Stimulated activated CD4-positive, alpha-beta T cell treated with anti-CD3 and anti-CD28 coated beads, Interleukin-1b, Interleukin-23, amount 100 ng/mL, for 4 hours (primary cell): ENCODE measurements at places on chromosomes 7 and 10.

DNA sequence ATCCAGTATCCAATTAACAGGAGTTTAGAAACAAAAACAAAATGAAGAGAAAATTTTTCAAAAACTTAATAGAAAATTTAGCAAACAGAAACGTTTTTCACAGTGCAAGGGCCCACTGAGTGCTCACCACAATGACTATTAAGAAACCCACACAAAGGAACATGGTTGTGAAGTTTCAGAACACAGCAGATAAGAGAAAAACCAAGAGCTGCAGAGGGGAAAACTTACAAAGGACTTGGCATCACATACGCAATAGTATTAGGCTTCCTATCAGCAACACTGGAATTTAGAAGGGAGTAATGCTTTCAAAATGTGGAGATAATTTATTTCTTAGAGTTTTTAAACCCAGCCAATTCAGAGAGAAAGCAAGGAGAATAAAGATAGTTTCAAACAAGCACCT, 1.7 kb upstream of the C7orf25 start:
- no peak for DNase-seq

- no peak for DNase-seq
Observed at GRCh38 chr10:47090042-47090441, 178.8 kb downstream of the PTPN20 start.

- no peak for DNase-seq
Observed at GRCh38 chr10:86375204-86375603, 8.6 kb upstream of the GRID1 start.

- no peak for DNase-seq
Observed at GRCh38 chr10:60353519-60354258, 36.0 kb downstream of the ANK3 start.

DNA sequence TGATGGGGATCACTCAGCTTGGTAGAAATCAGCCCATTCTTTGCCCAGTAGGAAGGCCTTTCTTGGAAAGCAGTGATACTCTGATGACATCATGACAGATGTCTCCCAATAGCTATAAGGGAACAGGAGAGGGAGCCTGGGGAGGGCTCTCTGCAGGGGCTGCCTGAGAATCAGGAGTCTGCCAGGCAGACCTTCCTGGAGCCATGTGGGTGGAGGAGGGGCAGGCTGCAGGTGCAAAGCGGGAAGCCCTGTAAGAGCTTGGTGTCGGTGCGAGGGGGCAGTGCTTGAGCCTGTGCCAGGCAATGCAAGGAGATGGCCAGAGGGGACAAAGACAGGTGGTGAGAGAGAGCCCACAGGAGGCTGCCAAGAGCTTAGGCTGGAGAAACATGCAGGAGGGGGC, 5.0 kb upstream of the TNS3 start:
- no peak for DNase-seq

DNA sequence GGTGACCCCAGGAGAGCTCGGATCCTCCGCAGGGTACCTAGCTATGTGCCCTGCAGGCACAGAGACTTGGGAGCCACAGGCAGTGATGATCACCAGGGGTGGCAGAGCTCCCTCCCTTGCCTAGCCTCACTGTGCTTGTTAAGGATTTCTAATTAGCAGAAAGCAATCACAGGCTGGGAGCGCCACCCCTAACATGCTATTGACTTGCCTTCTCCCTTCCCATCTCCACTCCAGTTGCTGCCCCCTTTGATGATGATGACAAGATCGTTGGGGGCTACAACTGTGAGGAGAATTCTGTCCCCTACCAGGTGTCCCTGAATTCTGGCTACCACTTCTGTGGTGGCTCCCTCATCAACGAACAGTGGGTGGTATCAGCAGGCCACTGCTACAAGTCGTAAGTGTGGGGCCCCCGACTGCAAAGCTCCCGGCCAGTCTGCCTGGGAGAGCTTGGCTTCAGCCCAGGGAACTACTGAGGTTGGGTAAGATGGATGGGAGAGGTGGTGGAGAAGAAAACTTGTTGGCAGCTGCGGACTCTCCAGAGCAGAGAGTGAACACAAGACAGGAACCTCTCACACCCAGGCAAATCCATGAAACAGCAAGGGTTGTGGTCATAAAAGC, 1.2 kb downstream of the PRSS1 start:
- DNase-seq = no peak

- DNase-seq = no peak
Observed at GRCh38 chr10:126302826-126303665, 85.2 kb downstream of the ADAM12 start.

DNA sequence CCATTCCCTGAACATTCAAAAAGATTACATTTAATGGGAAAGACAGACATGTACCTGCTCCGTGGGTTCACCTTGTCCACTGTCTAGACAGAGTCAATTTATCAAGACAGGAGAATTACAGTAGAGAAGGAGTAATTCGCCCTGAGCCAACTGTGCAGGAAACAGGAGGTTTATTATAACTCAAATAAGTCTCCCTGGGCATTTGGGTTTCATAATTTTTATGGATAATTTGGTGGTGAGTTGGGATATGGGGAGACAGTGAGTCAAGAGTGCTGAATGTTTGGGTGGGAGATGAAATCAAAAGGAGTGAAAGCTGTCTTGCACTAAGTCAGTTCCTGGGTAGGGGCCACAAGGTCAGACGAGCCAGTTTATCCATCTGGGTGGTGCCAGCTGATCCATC, 165.9 kb upstream of the NAMPT start:
- DNase-seq = no peak

DNA sequence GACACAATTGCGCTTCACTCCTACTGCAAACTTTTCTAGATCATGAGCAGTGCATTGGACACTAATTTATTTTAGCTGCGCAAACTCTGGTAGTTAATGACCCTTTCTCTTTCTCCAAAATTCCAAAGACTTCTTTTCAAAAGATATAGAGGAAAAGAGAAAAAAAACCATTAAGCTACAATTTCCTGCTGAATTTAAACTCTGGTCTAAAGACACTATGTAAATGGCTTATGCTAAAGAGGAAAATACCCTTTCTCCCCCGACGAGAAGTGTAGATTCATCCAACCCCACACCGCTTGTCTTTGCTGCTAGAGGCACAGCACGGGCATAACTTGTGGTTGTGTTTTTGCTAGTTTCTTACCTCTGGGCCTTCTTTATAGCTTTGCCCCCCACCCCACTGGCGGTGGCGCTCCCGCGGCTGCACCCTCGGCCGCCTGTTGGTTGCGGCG, 84.1 kb downstream of the SNX10 start:
- DNase-seq = no peak

DNA sequence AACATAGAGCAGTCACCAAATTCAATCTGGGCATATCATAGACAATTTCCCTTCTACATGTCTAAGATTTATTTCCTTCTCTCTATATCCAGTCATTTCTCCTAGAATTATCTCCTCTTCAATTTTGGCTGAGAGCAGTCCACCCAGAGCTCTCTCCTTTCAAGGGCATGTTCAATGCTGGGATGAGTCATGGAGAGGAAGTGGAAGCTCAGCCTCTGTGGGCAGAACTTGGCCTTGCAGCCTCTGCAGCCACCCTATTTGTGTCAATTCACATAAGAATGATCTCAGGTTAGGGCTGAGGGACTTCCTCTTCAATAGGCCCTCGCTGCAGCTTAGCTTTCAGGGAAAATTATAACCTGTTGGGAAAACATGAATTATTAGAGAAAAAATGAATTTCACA, 560.8 kb downstream of the POM121L12 start:
- no peak for DNase-seq

DNA sequence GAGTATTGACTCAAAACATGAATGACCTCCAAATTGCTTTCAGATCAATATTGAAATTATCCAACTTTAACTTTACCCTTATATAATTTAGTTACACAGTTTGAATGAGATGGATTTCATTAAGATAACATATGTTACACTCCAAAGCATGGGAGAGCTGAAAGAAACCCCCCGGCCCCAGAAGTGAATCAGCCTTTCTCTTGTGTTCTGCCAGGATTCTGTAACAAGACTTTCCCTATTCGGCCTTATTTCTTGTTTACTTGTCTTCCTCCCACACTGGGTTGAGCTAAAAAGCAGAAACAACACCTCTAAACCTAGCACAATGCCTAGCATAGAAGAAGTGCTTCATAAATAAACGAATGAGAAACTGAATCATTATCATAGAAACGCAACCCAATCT, 224.8 kb downstream of the ADAM12 start:
- DNase-seq = no peak

DNA sequence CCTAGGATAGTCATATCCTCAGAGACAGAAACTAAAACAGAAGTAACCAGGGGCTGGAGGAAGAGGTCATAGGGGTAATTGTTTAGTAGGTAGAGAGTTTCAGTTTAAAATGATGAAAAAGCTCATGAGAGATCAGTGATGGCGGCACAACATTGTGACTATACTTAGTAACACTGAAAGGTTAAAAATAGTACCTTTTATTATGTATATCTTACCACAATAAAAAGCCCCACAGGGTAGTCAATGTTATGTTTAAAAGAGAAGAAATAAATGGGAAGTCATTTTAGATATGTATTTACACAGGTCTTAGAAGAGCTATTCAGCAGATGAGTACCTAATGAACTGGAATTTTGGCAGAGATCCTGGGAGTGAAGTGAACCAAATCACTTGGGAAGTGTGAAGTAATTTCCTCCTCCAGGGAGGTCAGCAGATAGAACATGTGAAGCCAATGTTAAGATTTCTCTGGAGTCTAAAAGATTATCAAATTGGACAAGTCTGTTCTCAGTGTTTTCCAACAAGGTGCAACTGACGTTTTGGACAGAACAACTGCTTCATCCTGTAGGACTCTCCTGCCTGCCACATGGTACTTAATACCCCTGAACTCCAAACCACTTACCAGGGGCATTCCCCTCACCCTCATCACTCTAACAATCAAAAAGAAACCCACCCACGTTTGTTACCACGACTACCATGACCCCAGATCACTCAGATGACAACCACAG, 6.4 kb downstream of the CDCA7L start:
- DNase-seq = no peak

- no peak for DNase-seq
Observed at GRCh38 chr10:75028748-75029147, 82.7 kb upstream of the SAMD8 start.

DNA sequence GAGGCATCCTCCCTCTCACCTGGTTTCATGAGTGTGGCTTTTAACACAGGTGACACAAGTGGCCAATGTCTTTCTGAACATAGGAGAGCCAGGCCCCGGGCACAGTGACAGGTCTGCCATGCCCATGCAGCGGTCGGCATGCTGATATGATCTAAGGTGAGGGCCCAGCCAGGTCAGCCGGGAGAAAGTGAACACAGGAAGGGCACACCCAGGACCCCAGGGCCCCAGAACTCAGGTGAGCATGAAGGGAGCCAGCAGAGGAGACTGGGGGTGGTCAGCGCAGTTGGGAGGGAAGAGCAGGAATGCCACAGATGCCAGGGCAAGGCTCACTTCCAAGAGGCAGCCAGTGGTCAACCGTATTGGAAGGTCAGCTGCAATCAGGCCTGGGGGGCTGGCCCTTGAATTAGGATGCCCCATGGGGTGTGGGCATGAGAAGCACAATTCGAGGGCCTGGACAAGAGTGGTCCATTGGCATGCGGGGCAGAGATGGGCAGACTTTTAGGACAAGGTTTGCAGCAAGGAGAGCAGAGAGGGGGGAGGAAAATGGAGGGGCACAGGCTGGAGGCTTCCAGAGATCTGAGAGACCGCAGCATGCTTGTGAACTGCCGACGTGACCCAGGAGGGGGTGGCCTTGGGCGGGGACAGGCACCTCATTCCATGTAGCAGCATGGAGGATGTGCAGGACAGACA, 3.9 kb upstream of the INPP5A start:
- no peak for DNase-seq

DNA sequence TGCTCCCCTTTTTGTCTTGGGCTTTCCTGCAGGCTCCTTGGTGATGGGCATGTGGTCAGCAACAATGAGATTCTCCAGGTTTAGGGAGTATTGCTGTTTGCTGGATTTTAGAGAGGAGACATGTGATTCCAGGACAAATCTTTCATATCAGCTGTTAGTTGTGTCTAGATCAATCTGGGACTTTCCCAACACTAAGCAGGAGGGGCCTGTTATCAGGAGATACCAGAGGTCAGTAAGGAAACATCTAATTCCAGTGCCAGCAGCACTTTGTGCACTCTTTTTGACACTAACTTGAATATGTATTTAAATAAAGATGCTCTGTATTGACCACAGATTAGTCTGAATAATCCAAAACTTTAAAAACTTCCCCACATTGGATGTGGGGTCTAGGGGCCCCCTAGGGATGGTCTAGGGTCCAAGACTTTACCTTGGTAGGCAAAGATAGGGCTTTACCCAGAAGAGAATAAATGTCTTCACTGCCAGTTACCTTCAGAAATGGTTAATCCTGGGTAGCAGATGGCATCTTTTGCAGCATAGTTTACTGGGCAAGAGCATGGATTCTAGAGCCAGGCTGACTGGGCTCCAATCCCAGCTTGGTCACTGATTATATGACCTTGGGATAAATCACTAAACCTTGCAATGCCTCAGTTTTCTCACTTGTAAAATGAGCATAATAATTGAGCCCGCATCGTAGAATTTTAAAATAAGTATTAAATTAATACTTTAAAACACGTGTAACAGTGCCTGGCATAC, 6.4 kb upstream of the FIGNL1 start:
- no peak for DNase-seq

DNA sequence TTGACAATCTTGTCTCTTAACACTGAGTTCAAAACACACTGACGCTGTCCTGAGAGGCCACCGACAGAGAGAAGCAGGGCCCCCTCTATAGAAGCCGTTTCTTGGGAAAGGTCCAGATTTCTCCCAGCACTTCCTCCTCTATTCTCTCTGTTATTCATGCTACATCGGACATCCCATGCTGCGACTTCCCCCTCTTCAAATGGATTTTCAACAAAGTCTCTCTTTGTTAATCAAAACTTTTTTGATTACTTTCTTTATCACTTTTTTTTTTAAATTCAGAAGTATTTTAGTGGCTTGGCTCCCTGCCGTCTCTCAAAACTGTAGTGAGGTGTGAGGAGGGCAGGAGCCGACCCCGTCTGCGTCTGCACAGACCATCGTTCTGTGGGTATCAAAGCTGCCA, 298.9 kb upstream of the PITRM1 start:
- DNase-seq = no peak

DNA sequence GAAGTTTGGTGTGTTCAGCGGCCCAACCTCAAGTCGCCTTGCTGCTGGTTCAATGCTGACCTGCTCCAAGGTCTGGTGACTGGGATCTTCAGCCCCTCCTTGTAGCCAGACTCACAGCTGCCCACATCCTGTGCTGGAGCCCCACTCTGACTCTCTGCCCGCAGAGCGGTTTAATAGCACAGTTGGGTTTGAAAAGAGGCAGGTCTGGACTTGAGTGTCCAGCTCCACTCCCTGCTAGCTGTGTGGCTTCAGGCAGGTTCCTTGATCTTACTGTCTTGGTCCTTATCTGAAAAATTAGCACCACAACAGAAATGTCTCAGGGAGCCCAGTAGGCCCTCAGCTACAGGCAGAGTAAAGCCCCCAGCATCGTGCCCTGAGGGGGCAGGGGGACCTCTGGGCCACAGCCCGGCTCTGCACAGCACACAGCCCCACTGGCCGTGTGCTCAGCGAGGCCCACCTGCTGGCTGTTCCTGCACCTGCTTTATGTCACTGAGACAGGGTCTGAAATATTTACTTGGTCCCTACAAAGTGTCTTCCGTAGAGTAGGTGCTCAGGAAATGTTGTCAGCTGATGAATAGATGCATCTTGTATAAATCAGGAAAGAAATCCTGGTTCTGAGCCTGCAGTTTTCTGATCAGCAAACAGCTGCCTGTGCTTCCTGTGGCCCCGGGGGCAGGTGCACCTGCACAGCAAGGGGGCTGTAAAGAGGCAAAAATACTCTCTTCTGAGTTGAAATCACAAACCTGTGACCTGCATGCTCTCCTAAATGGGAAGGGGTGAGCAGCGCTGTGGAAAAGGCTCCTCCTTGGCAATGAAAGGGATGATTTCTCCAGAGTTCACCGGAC, 155.5 kb downstream of the SVIL start:
- DNase-seq = no peak
